Stimulated activated CD8-positive, alpha-beta memory T cell treated with anti-CD3 and anti-CD28 coated beads, Interleukin-4, amount 100 ng/mL, for 4 hours (primary cell): ENCODE measurements at places on chromosomes 1 and 21.

- no peak for DNase-seq
Observed at GRCh38 chr1:158024737-158025136, 31.3 kb downstream of the KIRREL1 start.

DNA sequence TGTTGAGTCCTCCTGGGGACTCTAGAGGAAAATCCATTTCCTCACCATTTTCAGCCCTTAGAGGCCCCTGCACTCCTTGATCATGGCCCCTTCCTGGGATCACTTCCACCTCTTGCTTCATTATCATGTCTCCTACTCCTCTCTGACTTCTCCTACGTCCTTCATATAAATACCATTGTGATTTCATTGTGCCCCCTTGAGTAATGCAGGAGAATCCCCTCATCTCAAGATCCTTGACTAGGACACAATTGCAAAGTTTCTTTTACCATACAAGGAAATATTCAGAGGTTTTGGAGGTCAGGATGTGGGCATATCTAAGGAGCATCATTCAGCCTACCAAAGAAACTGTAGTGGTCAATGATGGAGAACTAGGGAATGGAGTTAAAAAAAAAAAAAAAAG is 8.8 kb upstream of the GBP6 start:
- DNase-seq, result no peak

DNA sequence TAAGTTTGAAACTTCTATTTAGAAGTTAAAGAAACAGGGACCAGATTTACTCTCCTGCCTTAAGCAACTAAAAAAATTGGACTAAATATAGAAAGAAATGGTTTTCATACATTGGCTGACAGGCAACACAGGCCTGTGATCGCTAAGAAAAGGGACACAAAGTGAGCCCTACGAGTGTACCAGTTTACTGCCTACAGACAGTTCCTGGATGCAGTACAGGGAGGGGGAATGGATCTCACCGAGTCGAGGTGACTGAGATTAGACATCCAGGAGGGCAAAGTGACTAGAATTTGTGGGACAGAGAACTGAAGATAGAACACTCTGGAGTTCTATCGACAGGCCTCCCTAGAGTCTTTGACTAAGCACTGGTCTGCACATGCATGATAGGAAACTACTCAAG is 16.0 kb downstream of the PHC2 start:
- no peak for DNase-seq

GRCh38 chr1:245288796-245289195 is 134.0 kb downstream of the KIF26B start:
- no peak for DNase-seq
